ENCODE measurements at places on chromosomes 2 and 18.

DNA sequence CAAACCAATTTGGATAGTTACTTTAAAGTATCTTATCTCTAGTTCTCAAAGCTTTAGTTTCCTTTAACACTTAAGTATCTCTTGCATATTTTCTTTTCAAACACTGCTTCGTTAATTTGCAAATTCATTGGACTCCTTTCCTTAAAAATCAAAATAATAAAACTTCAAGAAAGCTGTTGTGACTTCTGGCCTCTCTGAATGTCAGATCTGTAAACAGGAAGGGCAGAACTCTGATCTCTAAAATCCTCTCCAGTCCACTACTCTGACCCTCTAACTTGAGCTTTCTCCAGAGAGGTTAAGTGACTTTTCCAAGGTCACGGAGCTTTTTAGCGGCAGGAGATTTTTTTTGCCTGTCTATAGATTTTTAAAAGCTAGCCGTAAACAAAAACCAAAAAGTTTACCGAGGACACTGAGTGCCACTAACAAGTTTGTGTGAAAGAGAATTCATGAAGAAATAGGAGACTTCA lies 155.5 kb downstream of the TGIF1 start:
- H3K36me3 ChIP-seq: no peaks in the 10 kb centered on the region
- no peaks in the 10 kb centered on the region for H3K27me3 ChIP-seq
- peaks cover 25% of the 10 kb centered on the region for H3K4me1 ChIP-seq
- DNase-seq: no peak

DNA sequence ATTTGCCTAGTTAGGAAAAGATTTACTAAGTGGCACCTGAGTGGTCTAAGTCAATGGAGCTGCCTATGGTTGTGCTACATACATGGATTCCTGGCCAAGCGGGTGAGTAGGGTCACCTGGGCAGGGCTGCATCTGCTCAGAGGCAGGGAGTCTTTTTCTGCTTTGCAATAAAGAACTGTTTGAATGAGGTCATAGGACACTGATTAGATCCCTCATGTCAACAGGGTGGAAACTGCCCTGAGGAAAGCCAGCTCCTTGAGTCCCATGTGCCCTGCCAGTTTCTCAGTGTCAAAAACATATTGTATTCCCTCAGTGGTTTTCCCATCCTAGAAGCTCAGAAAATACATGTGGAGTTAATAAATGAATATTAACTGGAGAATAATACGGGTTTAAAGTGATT lies 4.6 kb downstream of the LAMA3 start:
- H3K36me3 ChIP-seq: no peaks in the 10 kb centered on the region
- H3K27me3 ChIP-seq: no peaks in the 10 kb centered on the region
- no peak for DNase-seq
- H3K27ac ChIP-seq: no peak overlapping the region
- peaks cover 17% of the 10 kb centered on the region for H3K4me1 ChIP-seq

DNA sequence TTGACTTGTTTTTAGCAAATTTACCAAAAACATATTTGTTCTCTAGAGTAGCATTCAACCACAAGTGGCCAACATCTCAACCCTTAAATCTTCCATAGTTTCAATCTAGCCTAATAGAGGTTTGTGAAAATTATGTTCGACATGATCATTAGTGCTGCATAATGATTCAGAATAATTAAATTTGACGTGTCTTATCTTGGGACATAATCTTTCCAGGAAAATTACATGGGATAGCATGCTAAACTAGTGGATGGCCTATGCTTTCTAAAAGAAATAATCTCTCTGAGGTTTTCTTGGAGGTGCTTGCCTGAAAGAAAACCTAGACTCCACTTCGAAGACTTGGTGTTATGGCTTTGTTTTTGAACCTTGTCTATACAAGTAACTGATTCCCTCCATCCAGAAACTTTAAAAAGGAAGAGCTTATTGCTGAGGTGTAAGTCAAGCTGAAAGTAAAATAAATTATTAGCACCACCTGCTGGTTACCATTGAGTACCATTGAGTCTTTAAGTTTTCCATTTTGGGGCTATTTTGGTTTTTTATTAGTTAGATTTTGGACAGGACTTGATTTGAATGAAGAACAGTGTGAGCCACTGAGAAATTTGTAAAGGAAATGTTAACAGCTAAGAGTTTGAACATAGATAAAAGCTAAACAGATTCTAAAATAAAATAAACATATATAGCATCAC lies 32.7 kb downstream of the COX7A2L start:
- H3K27me3 ChIP-seq: no peaks in the 10 kb centered on the region
- H3K36me3 ChIP-seq: peaks cover 65% of the 10 kb centered on the region
- H3K4me1 ChIP-seq: no peaks in the 10 kb centered on the region
- no peak for DNase-seq
- H3K4me3 ChIP-seq: no peak overlapping the region

DNA sequence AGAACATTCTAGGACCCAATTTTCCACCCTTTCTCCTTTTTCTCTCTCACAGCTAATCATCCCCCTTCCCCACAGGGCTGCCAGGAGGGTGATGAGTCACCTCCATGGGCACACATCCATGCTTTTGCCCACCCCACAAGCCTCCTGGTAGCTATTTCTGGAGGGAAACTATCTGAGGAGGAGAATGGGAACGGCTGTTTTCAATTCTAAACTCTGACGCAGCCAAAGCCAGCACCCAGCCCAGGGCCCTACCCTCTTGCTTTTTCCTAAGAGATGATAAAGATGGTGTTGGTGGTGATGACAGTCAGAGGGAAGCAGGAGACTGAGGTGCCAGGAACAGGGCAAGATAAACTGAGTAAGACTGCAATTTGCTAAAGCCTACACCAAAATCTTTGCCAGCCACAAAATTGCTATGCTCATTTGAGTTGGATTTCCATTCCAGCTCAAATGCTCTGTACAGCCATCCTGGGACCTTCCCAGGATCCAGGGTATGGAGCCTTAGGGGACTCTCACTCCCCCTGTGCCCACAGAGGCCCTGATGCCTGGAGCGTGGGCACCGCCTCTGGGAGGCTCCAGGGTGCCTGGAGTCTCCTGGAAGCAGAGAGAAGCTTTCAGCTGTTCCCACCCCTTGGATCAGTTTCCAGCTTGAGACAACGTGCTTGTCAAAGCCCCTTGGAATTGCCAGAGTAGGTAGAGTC lies 62.0 kb upstream of the FZD7 start:
- no peak overlapping the region for H3K27ac ChIP-seq
- no peaks in the 10 kb centered on the region for H3K4me1 ChIP-seq
- no peaks in the 10 kb centered on the region for H3K27me3 ChIP-seq
- no peak overlapping the region for H3K4me3 ChIP-seq
- DNase-seq: no peak
- H3K36me3 ChIP-seq: no peaks in the 10 kb centered on the region

DNA sequence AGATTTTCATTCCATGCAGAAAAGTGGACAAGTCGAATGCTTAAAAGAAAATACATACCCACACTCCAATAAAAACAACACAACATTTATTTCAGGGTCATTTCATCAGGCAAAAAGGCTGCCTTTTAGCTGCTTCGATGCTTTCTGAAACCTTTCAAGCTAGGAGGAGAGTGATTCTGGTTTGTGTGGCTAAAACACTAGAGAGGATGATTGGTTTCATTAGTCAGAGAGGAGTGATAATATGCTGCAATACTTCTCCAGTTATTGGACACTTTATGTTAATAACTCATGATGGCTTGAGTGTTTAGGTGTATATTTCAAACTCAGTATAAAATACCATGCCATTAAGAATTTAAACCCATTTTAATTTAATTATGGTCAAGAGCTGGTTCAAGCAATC lies 614.0 kb downstream of the SLC4A3 start:
- H3K4me1 ChIP-seq: no peaks in the 10 kb centered on the region
- no peaks in the 10 kb centered on the region for H3K36me3 ChIP-seq
- no peak overlapping the region for H3K27ac ChIP-seq
- no peaks in the 10 kb centered on the region for H3K27me3 ChIP-seq
- H3K4me3 ChIP-seq: no peak overlapping the region

- no peak for DNase-seq
- H3K4me3 ChIP-seq: no peak overlapping the region
- H3K4me1 ChIP-seq: no peaks in the 10 kb centered on the region
- H3K27ac ChIP-seq: no peak overlapping the region
- H3K36me3 ChIP-seq: no peaks in the 10 kb centered on the region
- H3K27me3 ChIP-seq: no peaks in the 10 kb centered on the region
These were observed 21.1 kb upstream of the PLEK start for GRCh38 chr2:68344031-68344430.

GRCh38 chr2:85174943-85175342 lies 41.8 kb downstream of the TCF7L1 start:
- peak overlapping the region; percentile 42 for H3K27ac ChIP-seq
- no peaks in the 10 kb centered on the region for H3K27me3 ChIP-seq
- H3K36me3 ChIP-seq: no peaks in the 10 kb centered on the region
- H3K4me1 ChIP-seq: peaks cover 34% of the 10 kb centered on the region
- DNase-seq: peak; percentile 59
- H3K4me3 ChIP-seq: no peak overlapping the region
